Cardiac septum (tissue), 1 donor: ENCODE measurements at places on chromosomes 7 and 10.
A peak's percentile ranks its signal among the peaks of the same experiment; 100 is the strongest.

- no peak for DNase-seq
Measured at GRCh38 chr7:3778345-3778744, 477.3 kb downstream of the SDK1 start.

DNA sequence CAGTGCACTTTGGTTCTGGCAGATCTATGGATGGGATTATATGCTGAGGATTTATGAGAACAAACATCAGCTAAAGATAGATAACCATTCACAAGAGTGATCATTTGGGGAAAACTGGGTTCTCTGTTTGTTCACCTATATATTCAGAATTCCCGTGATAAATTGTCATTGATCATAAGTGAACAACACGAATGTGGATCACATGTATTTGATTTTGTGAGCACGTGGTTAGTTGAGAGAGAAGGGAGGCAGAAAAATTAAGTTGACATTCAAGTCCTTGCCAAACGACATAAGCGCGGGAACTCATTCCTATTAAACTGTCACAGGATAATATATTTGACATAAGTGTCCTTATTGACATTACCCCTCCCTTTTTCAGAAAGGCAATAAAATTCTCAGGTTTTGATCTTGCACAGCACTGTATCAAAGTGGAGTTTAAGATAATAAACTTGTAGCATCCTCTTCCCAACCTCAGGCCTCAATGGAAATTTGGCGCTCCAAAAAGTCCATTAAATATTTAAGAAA is 64.9 kb upstream of the MYO3A start:
- no peak for DNase-seq

DNA sequence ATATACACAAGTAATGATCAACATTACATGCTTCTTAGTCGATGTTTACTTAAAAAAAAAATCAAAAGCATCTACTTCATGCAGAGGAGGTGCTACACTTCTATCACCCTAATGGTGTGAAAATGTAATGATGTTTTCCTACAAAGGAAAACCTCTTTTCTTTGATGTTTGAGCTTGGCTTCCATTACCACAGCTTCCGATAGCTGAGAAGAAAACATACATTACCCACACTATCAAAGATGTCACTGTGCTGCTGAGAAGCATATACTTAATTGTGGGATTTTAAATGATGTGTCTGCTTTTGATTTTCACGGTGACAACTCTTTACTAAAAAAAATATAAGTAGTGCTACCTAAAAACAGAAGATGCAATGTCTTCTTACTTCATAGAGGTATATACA is 200.2 kb upstream of the PHF14 start:
- no peak for DNase-seq

- no peak for DNase-seq
Measured at GRCh38 chr10:122845783-122846332, at the start of gene CUZD1. TSS of gene CUZD1 (minus strand) at chr10:122845857. CDS start at chr10:122845843, 14 bp downstream.

DNA sequence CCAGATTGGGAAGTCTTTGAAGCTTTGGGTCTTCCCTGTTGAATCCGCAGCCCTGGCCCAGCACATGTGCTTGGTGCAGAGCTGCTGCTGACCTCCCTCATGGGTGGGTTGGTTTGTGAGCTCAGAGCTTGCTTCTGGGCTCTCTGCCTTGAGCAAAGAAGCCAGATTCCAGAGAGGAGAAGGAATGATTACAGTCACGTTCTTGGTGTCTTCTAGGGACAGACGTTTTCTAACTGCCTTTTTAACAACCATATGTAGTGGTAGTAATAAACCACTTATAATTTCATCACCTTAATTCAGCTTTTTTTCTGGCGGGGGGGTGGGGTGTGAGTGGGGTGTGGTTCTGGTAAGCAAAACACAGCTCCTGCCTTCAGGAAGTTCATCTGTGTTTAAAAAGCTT is 39.5 kb downstream of the LRMDA start:
- no peak for DNase-seq

GRCh38 chr7:64630496-64630895 is 35.4 kb upstream of the ZNF107 start:
- no peak for DNase-seq

- DNase-seq = no peak
Measured at GRCh38 chr10:83078645-83079044, 1060.7 kb upstream of the GHITM start.

DNA sequence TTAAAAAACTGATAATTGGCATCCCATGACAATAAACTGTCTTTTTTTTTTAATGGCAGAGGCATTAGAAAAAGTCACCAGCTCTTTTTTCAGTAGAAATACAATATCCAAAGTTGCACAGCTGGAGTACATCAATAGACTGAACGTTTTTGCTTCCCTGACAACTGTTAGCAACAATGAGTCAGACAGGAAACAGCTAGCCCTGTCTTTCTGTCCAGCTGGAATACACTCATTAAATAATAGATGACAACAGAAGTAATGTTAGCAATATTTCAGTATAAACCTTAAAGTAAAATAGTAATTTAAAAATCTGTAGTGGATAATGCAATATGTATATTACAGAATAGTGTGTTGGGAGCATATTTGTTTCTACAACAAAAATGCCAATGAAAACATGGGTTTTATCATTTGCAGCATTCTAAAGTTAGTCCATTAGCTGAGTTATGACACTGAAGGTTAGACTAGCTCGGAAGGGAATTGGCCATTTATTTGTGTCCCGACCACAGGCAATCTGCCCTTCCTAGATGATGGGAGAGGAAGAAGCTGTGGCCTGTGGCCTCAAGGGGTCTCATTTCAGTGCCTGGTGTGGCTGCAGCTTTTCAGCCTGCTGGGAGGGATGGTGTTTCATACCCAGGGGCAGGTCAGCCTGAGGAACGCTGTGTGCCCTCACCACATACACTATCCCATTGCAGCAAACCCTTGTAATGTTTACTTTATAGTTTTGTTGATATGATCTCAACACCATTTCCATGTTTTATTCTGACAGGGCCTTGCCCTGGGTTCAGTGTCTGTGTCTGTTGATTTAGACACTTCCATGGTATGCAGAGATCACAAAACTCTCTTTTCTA is 173.3 kb downstream of the SLC16A9 start:
- DNase-seq = no peak

- no peak for DNase-seq
Measured at GRCh38 chr7:90968871-90969270, 295.4 kb upstream of the FZD1 start.

DNA sequence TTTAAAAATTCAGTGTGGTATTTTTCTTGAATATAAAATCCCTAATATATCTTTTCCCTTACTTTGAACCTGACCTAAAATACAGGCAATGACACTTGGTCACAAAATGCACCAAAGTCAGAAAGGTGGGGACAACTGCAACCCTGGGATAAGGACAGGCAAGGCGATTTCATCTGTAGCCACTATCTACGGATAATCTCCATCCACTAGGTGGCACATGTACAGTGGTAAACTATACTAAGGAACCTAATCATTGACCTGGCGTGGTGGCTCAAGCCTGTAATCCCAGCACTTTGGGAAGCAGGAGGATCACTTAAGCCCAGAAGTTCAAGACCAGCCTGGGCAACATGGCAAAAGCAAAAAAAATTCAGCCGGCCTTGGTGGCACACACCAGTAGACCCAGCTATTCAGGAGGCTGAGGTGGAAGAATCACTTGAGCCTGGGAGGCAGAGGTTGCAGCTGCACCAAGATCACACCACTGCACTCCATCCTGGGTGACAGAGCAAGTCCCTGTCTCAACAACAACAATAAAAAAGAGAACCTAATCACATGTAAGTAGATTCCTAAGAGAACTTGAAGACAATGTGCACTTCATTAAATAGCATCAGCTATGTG is 98.9 kb downstream of the KMT2C start:
- no peak for DNase-seq

DNA sequence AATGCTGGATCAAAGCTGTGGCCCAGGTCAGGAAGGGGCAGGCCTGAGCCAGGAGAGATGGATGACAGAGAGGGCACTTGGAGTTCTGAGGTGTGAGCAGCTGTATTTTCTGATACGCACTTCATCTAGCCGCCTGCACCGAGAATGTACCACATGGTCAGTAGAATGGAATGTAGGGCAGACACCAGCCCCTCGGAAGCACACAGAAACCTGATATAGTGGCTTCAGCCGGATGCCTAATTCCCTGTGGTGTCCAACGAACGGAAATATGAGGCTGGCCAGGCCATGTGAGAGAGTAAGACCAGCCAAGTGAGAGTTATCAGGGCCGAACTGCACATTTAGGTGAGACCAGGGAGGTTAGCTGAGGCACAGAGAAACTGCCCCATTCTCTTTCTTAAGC is 46.7 kb upstream of the PLCE1 start:
- DNase-seq = peak; percentile 84

DNA sequence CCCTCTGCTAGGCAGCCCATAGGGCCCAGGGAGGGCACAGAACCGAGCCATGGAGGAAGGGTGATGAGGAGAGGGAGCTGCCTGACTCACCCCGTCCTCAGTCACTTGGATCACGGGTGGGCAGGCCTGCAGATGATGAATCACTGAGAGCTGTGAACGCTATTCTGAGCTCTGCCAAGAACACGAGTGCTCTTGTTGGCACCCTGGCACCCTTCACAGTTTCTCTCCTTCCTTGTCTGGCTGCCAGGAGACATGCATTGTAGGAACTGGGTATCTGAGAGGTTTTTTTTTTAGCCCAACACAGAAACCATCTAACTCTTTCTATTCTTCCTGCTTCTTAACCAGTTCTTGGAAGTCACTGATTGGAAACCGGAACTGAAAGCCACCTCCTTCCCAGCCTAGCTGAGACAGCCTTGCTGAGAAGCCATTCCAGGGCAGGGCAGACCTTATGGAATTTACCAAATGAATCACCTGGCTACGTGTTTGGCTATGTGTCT is 82.1 kb downstream of the SLC37A3 start:
- DNase-seq = peak; percentile 81

DNA sequence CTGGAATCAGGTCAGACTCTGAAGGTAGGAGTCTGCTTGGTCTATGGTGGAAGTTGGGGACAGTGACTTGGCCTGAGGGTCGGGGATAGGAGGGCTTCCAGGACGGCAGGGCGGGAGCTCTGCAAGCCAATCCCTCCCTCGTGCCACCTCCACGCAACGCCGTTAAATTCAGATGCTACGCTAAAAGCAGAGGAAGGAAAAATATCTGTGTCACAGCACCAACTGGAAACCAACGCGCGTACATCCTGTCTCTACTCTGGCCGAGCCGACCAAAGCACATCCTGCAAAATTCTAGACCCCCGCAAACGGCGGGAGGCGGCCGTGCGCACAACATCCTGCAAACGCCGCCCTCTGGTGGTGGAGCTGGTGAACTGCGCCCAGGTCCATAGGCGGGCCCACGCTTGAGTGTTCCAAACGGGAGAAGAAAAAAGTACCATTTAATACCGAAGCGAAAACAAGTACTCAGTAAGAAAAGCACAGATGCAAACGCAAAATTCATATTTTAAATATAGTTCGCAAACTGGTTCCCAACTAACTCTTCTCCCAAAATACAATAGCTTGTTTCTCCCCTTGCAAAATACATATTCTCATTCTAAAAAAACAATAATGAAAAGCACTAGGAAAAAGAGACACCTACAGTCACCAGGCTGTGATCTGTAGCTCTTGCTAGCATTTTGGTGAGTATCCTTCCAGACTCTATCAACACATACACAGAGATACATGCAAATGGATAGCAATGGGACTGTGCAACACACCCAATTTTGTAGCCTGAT is 45.7 kb upstream of the HSPA12A start:
- peak; percentile 83 for DNase-seq

GRCh38 chr7:96284240-96284639 is 37.7 kb downstream of the SLC25A13 start:
- no peak for DNase-seq

- no peak for DNase-seq
Measured at GRCh38 chr7:16080131-16080530, 341.2 kb downstream of the CRPPA start.

- DNase-seq = peak; percentile 39
Measured at GRCh38 chr10:43122096-43122495, 16.1 kb upstream of the CSGALNACT2 start.

DNA sequence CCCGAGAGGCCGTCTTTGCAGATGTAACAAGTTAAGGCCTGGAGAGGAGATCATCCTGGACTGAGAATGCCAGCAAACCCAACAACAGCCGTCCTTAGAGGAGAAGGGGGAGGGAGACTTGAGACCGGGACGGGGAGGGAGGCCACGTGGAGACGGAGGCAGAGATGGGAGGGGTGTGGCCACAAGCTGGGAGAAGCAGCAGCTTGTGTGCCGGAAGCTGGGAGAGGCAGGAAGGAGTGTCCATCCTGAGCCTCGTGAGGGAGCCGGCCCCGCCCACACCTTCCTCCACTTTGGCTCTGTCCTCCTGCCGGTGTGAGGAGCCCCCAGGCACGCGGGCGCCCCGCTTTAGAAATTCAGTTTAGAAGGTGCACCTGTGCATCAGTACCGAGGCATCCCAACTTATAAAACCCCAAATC is 95.7 kb downstream of the DNAJB6 start:
- DNase-seq = no peak

DNA sequence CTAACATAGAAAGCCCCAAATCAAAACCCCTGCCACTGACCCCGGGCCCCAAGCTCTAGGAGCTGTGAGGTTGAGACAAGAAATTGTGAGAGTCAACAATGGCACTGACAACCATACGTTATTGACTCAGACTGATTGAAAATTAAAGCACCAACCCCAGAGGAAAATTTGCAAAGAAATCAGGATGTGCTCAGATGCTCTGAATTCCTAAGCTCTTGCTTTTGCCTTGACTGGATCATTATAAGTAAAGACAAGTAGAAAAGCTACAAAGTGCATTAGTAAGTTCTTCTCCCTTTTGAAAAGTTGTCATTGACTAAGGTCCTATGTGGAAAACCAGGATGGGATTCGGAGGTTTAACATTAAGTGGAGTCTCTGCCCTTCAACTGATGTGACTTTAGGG is 130.2 kb downstream of the SAMD9 start:
- no peak for DNase-seq

GRCh38 chr10:92082583-92083280 is 159.2 kb downstream of the BTAF1 start:
- no peak for DNase-seq

- no peak for DNase-seq
Measured at GRCh38 chr10:120789303-120790203, 61.6 kb upstream of the WDR11 start.

GRCh38 chr10:31728698-31729224 is 199.9 kb downstream of the ARHGAP12 start:
- no peak for DNase-seq

DNA sequence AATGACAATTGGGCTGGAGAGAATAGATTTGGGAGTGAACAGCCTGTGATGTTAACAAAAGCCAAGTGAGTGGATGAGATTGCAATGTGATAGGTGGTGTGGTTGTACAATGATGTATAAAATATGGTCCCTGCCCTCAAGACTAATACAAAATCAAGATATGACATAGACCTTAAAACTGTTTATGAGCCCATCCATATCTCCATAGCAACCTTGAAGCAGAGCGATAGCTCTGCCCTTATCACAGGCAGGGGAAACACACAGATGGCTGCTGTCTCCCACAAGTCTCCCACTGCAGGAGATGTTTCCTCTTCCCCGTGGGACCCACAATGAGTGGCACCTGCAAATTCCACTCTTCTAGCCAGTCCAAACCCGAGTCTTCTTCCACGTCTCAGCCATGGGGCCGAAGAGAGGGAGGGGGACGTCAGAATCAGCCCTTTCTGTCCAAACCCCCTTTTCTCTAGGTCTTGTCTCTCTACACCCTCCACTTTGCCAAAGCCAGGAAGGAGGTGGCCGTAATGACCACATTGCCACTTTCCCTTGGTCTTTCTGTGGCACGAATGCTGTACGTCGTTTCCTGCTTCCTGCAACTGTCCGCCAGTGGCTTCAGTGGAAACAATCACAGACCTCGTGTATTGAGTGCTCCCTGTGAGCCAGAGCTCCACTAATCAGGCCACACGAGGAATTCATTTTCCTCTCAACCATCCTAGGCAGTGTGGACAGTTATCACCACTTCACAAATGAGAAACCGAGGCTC is 7.5 kb upstream of the TBXAS1 start:
- no peak for DNase-seq
